Activated CD4-positive, alpha-beta T cell treated with anti-CD3 and anti-CD28 coated beads, Interleukin-2, amount 10 ng/mL, durations not matched to agents 7 days and 5 days (primary cell): ENCODE measurements at places on chromosomes 12 and 14. TPM values are rescaled to one million over a fixed set of nuclear protein-coding genes. Genes with fewer than 3 reads are reported as not detected.

DNA sequence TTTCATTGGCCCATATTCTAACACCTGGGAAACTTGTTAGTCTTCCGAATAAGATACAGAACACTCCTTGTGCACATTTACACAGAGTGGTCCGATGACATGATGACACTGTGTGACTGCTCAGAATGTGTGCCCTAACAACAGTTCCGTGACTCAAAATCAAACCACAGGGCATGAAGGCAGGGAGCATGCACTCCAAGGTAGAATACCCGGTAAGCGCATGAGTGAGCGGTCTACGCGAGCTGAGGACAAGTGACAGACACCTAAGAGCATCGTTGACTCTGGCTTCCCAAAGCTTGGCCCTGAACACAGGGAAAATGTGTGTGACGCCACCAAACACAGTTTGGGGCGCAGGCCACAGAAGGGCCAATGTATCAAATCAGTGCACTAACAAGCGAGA lies 18.6 kb downstream of the CLIP1 start:
- H3K4me1 ChIP-seq = peaks cover 42% of the 10 kb centered on the region
- peak overlapping the region; percentile 31 for H3K27ac ChIP-seq
- H3K36me3 ChIP-seq = peaks cover 16% of the 10 kb centered on the region
- no peaks in the 10 kb centered on the region for H3K27me3 ChIP-seq
- DNase-seq = no peak

- no peak for DNase-seq
- no peaks in the 10 kb centered on the region for H3K27me3 ChIP-seq
- no peaks in the 10 kb centered on the region for H3K4me1 ChIP-seq
These were observed 1589.7 kb upstream of the FLRT2 start for GRCh38 chr14:83940253-83940652.

GRCh38 chr14:32399920-32400319 lies 70.8 kb downstream of the AKAP6 start:
- H3K27ac ChIP-seq = no peak overlapping the region
- H3K27me3 ChIP-seq = peaks cover 3% of the 10 kb centered on the region
- H3K36me3 ChIP-seq = no peaks in the 10 kb centered on the region
- DNase-seq = no peak
- H3K4me1 ChIP-seq = no peaks in the 10 kb centered on the region
- no peak overlapping the region for H3K4me3 ChIP-seq

Gene SNX6
- 83.8 TPM for total RNA-seq
